ENCODE measurements at places on chromosomes 3 and 15.

DNA sequence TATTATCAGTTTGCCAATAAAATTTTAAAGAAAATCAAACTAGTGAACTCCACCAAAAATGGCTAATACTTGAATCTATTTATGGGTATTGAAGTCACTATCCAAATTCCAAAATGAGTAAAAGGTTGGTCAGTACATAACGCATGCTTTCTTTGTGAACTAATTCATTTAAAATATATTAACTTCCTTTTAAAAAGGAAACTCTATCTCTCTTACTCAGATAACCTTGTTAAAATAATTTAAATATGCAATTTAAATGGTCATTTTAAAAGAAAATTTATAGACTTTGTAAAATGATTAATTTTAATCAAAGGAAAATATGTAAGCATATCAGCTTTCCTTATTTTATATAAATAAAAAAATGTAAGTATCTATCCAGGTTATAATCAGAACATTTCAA lies 419.4 kb upstream of the ZNF385D start:
- DNase-seq = no peak

DNA sequence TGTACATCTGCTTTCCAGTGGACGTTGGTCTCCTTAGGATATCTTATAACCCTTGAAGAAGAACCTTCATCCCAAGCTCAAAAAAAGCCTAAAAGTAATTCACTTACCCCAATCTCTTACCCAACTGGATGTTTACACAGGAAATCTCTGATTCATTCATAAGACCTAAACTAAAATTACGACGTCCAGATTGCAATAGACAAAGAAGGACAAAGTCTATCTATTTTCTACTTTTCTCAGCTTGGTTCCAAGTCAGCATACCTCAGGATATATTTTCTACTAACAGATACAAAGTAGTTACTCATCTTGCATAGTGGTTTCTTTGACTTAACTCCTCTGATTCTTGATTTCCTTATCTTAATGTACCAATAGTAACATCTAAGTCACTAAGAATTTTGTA lies 669.9 kb downstream of the OTOL1 start:
- peak; percentile 19 for DNase-seq

DNA sequence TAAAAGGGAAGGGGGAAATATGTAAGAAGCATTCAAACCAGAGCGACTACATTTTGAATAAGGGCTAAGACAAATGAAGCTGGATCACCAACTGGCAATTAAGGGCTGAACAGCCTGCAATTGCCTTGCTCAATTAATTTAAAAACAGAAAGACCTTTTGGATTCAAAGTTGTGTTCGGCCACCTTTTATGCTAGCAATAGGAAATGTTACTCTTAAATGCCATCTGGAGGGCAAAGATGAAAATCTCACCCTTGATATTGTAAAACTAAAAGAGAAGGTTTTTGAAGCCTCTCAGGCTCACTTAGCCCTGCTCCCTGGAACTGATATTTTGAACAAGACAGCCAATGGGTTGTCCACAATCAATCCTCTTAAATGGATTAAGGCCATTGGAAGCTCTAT lies 44.2 kb downstream of the ACAD9 start:
- DNase-seq = no peak

DNA sequence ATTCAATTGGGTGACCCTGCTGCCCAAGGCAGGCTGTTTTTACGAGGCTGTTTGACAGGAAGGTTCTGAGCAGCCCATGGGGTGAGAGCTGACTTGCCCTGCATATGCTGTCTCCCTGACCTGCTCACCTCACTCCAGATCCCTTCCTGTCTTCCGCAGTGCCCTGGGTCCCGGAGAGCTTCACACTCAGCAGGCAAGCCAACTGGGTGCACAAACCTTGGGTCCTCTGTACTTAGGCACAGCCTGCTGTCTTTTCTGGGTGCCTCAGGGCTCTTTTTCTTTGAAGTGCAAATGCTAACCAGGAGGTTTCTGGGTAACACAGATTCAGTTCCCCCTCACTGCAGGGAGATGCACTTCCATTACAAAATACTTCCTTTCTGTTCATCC lies 32.8 kb downstream of the ZXDC start:
- no peak for DNase-seq

DNA sequence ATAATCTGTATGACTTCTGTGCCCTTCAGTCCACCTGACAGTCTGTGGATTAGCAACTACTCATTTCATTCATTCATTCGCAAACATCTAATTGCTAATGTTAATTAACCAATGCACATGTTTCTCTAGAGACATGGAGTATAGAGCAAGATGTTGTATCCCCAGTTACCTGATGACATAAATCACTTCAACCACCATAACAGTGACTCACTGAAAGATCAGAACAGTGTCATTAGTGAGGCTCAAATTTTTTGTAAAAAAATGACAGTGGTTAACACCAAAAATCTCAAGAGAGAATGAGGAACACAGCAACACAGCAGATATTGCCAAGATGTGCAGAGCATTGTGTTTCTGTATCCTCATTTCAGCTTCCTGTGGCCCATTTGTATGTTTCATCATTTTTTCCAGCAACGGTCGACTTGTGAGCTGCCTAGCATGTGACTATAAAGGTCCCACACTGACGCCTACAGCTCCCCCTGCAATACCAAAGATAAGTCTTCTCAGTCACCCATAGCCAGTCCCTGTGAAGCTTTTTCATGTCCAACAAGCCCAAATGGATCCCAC lies 3.7 kb upstream of the PLD1 start:
- DNase-seq = no peak

GRCh38 chr3:40663280-40663679 lies 138.5 kb downstream of the ZNF621 start:
- no peak for DNase-seq

DNA sequence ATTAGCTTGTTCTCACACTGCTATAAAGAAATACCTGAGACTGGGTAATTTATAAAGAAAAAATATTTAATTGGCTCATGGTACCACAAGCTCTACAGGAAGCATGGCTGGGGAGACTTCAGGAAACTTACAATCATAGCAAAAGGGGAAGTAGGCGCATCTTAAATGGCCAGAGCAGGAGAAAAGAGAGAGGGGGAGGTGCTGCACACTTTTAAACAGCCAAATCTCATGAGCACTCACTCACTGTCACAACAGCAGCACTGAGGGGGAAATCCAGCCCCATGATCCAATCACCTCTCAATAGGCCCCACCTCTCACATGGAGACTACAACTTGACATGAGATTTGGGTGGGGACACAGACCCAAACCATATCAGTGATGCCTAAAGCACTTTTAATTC lies 82.5 kb downstream of the DCLK3 start:
- DNase-seq = no peak

DNA sequence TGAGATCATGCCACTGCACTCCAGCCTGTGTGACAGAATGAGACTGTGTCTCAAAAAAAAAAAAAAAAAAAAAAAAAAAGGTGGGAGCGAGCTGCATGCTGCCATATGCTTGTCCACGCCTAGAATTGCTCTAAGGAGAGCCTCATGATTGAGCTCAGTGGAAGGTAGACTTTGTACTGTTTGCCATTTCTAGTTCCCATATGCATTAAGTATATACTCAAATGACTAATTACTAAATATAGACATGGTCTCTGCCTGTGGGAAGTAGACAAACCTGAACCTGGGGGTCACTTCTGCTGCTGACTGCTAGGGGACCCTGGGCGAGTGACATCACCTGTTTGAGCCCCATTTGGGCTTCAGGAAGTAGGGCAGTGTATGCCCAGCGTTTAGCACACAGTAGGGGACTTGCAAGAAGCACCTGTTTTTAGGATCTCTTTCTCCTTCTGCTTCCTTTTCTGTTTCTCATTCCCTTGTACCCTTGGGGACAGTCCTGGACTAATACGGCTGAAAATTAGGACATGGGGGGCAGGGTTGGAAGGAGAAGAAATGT lies 27.2 kb downstream of the PRKCD start:
- no peak for DNase-seq

- no peak for DNase-seq
Measured at GRCh38 chr3:71428841-71429596, 154.5 kb downstream of the FOXP1 start.

GRCh38 chr15:98232761-98233160 lies 272.3 kb downstream of the ARRDC4 start:
- no peak for DNase-seq

All from A673 (cell line).